ENCODE measurements at places on chromosomes 11 and 22.

DNA sequence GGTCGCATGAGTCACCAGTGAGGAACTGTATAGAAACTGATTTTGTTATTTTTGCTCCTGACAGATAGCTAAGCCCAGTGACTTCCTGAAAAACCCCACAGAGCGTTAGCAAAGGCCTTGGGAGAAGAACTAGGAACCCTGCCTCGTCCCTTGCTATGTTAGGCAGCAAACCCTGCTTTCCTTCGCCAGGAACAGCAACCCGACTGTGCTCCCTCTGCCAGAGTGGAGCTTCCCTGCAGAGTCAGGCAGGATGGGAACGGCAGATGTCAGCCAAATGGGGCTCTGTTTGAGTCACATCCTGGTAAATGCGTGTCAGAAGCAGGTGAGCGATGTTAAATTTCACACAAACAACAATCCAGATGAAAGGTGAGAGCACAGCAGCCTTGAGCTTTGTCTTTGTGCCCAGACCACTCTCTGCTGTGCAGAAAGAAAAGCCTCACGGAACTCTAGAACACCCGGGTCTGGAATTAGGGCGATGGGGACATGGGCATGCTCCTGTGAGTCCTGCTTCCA, 186.6 kb downstream of the ADAMTS15 start:
- DNase-seq = peak; percentile 73

GRCh38 chr11:103668859-103669258, 367.6 kb upstream of the DDI1 start:
- DNase-seq = no peak

GRCh38 chr11:118834427-118835028, 43.6 kb upstream of the DDX6 start:
- no peak for DNase-seq

DNA sequence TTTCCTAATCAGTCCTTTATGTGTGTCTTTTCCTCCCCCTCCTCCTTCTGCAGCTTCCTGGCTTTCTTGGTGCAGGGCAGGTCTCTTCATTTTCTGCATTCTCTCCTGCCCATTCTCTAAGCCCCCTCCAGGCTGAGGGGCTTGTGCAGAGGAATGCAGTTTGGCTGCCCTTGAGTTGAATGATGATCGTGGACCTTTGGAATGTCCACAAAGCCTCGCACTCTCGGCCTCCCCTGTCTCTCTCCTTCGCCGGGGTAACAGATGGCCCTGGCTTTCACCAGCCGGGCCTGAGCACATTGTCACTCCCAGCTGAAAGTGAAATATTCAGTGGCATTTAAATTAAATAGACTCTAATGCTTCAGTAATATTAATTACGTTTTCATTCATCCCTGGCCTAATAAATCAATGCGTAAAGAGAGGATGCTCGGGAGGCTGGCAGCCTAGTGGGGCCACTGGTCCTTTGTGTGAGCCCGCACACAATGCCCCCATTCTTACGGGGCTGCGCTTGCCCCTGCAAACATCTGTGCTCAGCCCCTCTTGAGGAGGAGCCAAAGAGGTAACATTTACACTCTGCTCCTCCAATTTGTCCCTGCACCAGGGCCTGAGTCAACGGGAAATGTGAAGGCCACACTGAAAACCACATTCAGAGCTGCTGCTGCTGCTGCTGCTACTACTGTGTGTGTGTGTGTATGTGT, 64.9 kb upstream of the PAX6 start:
- DNase-seq = peak; percentile 44

DNA sequence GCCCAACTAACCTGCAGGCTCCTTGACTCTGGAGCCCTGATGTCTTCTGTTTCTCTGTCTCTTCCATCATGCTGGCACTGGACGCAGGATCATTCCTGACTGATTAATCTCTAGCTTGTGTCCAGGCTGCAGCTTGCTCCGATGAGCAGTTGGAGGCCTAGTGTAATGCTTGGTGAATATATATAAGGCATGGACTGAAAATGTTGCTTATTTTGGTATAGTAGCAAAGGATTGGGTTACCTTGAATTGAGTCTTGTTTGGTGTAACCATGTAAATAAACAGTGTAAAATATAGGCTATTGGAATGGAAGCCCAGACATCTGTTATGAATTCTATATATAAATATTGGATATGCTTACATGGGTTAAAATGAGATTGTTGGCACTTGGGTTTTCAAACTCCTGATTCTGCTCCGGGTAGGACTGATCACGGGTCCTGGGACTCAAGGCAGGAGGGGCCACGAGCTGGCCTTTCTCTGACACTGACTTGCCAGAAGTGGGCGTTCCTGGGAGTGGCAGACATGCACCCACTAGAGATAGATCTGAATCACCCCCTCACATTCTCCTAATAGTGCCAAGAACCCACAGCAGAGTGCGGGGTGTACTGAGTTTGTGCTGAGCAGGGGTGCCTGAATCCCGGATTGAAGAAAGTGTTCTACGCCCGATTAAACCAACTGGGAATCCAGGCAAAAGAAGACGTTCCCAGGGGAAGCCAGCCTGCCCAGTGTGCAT, 25.8 kb downstream of the LRP5 start:
- peak; percentile 56 for DNase-seq

DNA sequence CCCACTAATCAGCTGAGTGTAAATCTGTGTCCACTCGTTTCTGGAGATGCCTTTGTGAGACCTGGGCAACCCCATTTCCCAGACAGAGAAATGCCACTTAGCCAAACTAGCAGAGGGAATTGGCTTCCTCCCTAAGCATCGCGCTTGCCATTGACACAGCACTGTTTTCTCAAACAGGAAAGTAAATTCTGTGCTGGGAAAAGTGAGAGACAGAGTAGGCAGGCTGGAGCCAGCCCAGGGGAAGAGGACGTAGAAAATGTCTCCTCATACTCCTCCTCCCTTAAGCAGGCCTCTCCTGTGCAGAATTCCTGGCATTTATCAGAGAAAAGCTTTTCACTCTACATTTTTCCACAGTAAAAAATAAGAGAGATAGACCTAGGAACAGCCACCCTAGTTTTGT, 99.1 kb upstream of the AMOTL1 start:
- DNase-seq = no peak

- no peak for DNase-seq
Observed at GRCh38 chr22:48749555-48750227, 1078.0 kb downstream of the BRD1 start.

DNA sequence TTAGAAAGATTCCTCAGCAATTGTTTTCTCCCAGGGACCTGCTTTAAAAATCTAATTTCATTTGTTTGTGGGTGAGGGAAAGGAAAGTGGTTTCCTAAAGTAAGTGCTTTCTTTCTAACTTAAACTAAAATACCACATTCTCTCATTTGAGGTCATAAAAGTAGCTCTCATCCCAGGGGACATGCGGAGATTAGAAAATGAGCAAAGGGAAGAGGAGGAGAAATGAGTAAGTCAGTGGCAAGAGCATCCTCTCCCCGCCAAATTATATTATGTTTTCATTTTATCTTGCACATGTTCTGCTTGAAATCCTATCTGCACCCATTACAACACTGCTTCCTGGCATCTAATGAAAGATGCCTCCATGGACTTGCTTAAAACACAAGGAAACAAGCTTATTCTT, 191.4 kb downstream of the ARHGAP42 start:
- DNase-seq = peak; percentile 94

- no peak for DNase-seq
Observed at GRCh38 chr11:3167143-3168119, 2.3 kb upstream of the OSBPL5 start.

GRCh38 chr11:113376156-113376555, 11.4 kb upstream of the ANKK1 start:
- DNase-seq = no peak

DNA sequence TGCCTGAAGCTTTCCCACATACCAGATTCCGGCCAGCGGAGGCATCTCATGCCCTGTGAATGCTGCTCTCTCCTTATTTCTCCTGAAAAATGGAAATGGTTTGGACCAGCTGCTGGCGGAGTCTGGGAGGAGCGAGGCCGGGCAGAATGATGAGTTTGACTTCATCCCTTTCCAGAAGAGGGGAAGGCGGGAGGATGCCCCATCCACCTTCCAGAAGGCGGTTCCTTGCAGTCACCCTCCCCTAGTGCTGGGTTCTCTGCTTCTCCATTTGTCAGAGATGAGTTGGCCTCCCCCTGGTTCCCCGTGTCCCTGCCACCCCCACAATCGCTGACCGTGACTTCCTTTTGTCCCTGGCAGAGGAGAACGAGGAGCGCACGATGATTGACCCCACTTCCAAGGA, 75.6 kb downstream of the PARVB start:
- DNase-seq = no peak

- DNase-seq = peak; percentile 83
Observed at GRCh38 chr11:27183672-27184457, 143.2 kb downstream of the BBOX1 start.

- DNase-seq = no peak
Observed at GRCh38 chr11:122156940-122157382, 40.9 kb upstream of the BLID start.

GRCh38 chr11:47514825-47515647, 37.9 kb downstream of the CELF1 start:
- DNase-seq = peak; percentile 56

GRCh38 chr11:69008737-69009440, 4.2 kb downstream of the MRGPRF start:
- DNase-seq = peak; percentile 97

DNA sequence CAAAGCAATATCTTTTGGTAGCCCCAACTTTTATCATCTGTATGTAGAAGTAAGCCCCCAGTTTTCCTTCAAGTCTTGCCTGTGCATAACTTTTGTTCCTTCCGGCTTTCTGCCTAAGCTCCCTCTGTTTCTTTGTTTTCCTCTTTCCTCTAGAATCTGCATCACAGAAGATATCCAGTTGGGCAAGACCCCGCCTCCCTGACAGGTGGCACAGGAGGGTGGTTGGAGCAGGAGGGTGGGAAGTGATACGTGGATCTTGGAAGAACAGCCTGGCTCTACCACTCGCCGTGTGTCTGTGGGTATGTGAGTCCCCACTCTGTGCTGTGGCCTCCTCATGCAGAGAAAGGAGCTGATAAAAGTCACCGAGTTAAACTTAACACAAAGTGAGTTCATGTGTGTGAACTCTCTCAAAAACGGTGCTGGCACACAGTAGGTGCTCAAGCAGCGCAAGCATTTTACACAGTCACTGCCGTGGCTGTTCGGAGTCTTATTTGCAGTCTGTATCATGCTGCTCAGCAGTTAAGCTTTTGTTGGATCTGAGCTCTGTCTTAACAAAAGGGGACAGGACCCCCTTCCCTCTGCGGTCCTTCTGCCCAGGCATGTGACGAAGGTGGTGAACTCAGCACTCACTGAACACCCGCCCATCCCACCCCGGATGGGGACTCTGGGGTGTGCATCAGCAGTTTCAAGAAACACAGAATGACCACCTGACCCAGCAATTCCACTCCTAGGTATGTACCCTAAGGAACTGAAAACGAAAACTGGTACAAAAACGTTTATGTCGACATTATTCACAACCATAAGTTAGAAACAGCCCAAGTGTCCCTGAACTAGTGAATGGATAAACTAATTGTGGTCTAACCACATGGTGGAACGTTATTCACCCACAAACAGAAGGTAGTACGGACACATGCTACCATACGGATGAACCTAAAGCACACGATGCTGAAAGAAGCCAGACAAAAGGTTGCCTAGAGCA, 249.1 kb downstream of the CTTN start:
- no peak for DNase-seq

- no peak for DNase-seq
Observed at GRCh38 chr22:41341990-41342389, 39.8 kb upstream of the TEF start.

DNA sequence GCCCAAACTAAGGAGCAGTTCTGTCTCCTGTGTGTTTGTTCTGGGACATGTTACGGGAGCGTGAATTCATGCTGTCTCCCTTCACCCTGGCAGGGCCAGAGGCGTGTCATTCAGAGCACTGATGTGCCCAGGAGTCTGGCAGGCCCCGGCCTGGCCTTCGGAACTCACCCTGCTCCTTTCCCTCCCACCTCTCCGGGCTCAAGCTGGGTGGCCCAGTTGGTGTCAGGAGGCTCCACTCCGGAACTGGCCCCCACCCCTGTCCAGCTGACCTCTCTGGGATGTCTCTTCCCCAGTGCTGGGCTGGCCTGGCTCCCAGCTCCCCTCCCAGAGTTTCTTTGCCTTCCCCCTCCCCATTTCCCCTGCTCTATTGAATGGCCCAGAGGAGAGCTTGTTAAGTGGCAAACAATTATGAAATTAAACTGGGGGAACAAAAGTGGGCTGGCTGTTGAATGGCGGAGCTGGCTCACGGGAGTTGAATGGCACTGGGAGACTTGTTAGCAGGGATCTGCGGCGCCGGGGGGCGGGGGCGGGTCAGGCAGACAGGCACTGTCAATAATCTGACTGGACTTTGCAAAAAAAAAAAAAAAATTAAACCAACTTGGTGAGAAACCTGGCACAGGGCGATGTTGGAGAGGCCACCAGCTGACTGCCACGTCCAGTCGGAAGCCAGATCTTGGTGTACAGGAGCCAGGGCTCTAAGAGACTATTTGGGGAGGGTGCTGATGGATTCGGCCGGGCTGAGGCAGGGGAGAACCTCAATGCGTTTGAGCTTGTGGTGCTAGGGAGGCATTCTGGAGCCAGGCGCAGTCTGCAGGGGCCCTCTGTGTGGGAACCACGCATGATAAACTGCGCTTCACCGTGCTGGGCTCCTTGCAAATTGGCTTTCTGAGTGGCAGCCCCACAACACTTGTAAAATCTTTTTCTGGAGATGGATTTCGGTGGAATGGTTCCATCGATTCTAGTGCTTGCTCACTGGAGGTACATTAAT, 1.3 kb downstream of the MPPED1 start:
- no peak for DNase-seq
